Renal cortex interstitium (tissue), 15 donors: ENCODE measurements at places on chromosomes 2 and 18. TPM values are rescaled to one million over a fixed set of nuclear protein-coding genes. Genes with fewer than 3 reads are reported as not detected.

The ALPG gene
- polyA plus RNA-seq, result not detected

The IL1A gene
- polyA plus RNA-seq, result 0.09 TPM

The C1QL2 gene
- polyA plus RNA-seq, result not detected

- no peak for DNase-seq
These were observed 85.6 kb downstream of the ASB1 start for GRCh38 chr2:238512247-238512867.

DNA sequence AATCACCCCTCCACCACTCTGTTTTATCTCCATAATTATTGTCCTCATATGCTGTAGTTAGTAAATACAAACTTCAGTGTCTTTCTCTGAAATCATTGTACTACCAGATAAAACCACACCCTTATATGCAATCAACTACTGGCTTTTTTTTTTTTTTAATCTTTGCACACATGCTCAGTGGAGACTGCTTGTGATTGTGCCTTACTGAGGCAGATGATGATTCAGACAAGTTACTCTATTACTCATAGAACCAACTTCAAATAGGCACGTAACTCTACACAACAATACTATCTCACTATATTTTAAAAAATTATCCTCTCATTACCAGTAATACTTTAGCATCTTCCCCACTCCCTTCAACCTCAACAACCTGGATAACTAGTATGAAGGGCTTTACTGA is 1278.4 kb upstream of the PIK3C3 start:
- no peak for DNase-seq

GRCh38 chr2:128380961-128381938 is 62.6 kb upstream of the HS6ST1 start:
- DNase-seq, result no peak

DNA sequence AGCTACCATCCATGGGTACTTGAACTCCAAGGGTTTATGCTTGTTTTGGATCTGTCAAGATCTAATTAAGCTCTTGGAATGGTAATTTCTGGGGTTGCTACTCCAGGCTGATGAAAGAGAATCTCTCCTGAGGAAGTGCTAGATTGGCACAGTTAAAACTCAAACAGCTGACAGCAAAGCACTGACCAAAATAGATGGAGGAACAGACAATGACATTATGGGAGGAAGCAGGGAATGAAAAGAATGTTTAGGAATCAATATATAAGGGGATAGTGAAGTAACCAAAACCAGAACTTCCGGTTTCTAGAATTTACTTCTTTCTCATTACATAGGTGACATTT is 6.3 kb downstream of the THUMPD2 start:
- DNase-seq, result no peak
